NCI-H146 (cell line): ENCODE measurements at places on chromosomes 1 and 21.

DNA sequence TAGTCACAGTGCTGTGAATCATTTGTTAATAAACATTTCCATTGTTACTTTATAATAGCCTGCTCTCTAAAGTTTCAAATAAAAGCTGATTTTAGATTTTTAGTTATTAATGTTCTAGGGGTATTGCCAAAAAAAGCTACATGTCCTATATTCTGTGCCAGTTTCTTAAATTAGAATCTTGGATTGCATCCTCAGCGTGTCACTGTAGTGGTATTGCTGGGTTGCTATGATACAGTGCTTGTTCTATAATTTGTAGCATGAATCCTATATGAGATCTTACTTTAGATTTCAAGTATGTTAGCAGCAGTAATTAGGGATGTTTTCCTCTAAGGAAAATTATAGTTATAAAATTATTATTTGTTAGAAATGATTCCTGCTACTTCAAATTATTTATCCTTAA is 16.4 kb downstream of the PPP2R5A start:
- DNase-seq, result no peak

- DNase-seq, result no peak
These were observed 12.3 kb downstream of the CCDC185 start for GRCh38 chr1:223405507-223405906.

DNA sequence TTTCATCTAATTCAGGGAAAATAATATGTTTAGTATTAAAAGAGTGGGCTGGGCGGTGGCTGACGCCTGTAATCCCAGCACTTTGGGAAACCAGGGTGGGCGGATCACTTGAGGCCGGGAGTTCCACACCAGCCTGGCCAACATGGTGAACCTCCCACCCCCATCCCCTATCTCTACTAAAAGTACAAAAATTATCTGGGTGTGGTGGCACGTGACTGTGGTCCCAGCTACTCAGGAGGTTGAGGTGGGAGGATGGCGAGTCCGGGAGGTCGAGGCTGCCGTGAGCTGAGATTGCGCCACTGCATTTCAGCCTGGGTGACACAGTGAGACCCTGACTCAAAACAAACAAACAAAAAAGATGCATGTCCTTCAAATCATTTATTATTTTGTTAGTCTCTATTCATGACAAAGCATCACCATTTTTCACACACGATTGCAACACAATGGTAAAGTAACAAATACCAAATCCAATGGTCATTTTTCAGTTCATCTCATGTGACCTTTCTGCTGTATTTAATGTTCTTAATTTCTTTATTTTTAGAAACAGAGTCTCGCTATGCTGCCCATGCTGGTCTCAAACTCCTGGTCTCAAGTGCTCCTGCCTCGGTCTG is 1.0 kb downstream of the MSH4 start:
- DNase-seq, result no peak

DNA sequence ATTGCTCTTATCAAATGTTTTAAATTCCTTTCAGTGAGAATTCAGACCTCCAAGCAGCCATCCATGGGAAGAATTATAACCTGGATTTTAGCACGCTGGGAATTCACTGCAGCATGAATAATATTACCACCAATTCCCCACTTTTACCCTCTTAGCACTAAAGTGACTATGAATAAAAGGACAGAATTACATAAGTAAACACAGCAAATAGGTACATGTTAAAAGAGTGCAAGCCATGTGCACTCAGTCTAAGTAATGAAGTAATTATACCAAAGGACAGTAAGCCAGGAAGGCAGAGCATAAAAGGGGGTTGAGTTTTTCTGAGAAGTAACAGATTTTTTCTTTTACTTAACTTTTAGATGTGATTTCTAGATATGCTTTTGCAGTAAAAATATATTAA is 176.3 kb downstream of the DENND1B start:
- no peak for DNase-seq

DNA sequence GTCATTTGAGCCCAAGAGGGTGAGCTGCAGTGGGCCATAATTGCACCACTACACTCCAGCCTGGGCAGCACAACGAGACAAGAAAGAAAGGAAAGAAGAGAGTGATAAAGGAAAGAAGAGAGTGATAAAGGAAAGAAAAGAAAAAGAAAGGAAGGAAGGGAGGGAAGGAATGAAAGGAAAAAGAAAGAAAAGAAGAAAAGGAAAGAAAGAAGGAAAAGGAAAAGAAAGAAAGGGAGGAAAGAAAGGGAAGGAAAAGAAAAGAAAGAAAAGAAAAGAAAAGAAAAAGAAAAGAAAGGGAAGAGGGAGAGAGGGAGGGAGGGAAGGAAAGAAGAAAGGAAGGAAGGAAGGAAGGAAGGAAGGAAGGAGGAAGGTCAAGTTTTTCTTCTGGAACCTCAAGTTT is 17.5 kb downstream of the TRIT1 start:
- DNase-seq, result no peak

DNA sequence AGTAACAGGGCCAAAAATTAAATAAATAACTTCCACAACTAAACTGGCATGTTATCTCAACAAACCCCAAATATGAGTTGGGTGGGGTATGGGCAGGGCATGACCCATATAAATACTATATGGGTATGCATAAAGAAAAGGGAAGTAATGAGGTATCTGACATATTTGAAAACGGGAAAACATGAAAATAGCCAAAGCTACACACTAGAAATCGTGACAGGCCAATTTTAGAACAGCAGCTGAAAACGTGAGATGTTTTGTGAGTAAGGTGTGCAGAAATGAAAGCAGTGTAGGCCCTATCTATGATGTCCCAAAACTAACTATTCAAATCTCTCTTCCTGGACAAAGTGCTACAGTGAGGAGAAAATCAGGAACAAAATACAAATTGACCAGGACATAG is 537.9 kb upstream of the NR5A2 start:
- no peak for DNase-seq

DNA sequence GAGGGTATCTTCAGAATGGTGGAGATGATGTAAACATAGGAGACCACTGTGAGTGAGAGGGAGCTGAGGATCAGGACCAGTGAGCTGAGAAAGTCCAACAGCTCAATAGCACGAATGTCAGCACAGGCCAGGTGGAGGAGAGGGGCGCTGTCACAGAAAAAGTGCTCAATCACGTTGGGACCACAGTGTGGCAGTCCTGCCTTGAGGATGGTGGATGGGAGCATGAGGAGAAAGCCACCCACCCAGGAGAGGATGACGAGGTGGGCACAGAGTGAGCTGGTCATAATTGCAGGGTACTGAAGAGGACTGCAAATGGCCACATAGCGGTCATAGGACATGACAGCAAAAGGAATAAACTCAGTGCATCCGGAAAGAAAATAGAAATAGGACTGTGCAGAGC is 8.1 kb downstream of the OR11L1 start:
- DNase-seq, result no peak

- DNase-seq, result peak; percentile 54
These were observed 12.1 kb downstream of the EPHA10 start for GRCh38 chr1:37752583-37753471.

DNA sequence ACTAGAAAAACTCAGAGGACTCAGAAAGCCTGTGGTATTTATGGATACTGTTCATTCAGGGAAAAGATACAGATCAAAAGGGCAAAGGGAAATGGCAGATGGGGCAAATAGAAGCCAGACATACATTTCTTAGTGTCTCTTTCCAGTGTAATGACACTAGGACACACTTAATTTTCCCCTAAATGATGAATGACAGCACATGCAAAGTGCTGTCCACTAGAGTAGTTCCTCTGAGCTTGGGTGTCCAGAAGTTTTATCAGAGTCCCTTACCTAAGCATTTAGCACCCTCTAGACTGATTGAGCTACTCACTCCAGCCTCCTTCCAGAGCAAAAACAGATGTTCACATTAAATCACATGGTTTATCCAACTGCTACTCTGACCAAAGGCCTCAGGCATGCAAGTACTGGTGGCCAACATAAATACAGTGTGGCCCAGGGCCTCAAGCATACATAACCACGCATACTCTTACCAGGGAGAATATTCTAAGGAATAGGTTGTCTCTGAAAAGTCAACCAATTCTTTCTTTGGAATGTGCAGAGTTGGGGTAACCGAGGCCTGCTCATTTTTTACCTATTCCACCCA is 166.9 kb downstream of the NCAM2 start:
- no peak for DNase-seq

GRCh38 chr21:15566703-15567102 is 163.1 kb upstream of the USP25 start:
- no peak for DNase-seq
